ENCODE measurements at places on chromosomes 12 and 14. TPM values are rescaled to one million over a fixed set of nuclear protein-coding genes. Genes with fewer than 3 reads are reported as not detected.

DNA sequence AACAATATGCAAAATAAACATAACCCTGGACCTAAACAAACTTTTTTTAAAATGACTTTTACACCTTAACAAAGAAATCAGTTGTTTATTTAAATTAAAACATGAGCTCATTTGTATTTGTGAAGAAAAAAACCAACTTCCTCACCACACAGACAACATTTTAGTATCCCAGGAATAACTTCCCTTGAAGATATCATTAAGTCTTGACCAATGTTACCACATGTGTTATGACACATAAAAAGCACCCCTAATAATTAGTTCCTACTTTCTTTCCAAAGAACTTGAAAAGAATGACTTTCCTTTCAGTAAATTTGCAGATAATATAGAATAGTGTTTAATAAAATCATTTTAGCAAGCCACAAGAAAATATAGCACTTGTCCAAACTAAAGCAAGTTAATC lies 42.4 kb downstream of the DUSP16 start:
- no peak for DNase-seq

DNA sequence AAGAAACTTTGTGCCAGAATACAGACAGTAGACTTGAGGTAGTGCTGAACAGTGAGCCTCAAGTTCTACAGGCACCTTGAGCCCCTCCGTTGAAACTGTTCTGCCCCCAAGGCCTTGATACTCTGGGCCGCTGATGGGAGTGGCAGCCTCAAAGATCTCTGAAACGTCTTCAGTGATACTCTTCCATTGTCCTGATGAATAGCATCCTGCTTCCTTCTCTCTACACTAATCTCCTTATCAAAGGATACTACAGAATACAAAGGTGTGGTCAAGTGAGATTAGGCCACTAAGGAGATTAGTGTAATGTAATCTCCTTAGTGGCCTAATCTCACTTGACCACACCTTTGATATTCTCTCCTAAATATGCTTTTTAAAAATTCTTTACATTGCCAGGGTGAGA lies 419.8 kb upstream of the SEL1L start:
- DNase-seq, result no peak

DNA sequence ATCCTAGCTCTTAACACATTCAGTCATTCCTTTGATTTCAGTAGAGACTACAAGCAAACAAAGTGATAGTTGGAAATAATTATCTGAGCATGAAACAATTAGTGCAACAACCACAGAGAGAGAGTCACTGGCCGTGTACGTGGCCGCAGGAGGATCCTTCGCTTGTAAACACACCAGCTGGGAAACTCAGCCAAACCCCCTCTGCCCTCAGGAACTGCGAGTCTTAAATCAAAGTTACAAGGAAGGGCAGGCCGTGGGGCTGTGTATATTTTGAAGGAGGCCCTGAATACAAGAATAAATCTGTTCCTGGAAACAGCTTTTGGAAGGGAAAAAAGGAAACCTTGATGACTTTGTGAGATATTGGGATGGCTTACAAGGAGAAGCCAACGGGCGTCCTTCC lies 164.5 kb downstream of the ANO2 start:
- no peak for DNase-seq

Gene DLGAP5
- total RNA-seq, result 11.6 TPM

Gene CCDC91
- 8.3 TPM for total RNA-seq

Gene RNASE7
- not detected for total RNA-seq
